Right atrium auricular region (tissue), 2 donors: ENCODE measurements at places on chromosomes 5 and 9.

DNA sequence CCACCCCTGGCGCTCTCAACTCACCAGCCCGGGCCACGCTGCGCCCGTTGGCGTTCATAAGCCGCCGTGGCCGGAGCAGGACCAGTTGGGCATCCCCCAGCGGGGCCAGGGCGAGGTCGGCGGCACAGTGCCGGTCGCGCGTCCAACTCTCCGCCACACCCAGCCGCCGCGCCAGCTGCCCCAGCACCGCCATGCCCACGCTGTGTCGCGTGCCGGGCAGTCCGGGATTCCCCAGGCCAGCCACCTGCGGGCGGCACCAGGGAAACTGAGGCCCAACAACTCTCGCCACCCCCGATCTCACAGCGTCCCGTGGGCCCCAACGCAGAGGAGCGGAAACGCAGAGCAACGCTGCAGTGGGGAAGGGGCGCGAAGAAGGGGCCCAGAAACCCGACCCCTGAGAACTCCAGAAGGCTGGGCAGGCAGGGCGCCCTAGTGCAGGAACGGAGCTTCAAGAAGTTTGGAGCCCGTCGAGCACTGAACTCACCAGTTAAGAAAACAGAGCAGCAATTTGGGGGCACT, 453 bp downstream of the PTRH1 start:
- DNase-seq, result peak; percentile 60
- peak overlapping the region; percentile 84 for H3K27ac ChIP-seq
- no peaks in the 10 kb centered on the region for H3K27me3 ChIP-seq
- peaks cover 19% of the 10 kb centered on the region for H3K4me1 ChIP-seq
- H3K36me3 ChIP-seq, result no peaks in the 10 kb centered on the region

- H3K4me1 ChIP-seq, result no peaks in the 10 kb centered on the region
- no peak overlapping the region for H3K4me3 ChIP-seq
- H3K36me3 ChIP-seq, result no peaks in the 10 kb centered on the region
- H3K27me3 ChIP-seq, result no peaks in the 10 kb centered on the region
- no peak overlapping the region for H3K27ac ChIP-seq
- no peak for DNase-seq
Observed at GRCh38 chr5:115475788-115476187, 68.8 kb downstream of the FEM1C start.

DNA sequence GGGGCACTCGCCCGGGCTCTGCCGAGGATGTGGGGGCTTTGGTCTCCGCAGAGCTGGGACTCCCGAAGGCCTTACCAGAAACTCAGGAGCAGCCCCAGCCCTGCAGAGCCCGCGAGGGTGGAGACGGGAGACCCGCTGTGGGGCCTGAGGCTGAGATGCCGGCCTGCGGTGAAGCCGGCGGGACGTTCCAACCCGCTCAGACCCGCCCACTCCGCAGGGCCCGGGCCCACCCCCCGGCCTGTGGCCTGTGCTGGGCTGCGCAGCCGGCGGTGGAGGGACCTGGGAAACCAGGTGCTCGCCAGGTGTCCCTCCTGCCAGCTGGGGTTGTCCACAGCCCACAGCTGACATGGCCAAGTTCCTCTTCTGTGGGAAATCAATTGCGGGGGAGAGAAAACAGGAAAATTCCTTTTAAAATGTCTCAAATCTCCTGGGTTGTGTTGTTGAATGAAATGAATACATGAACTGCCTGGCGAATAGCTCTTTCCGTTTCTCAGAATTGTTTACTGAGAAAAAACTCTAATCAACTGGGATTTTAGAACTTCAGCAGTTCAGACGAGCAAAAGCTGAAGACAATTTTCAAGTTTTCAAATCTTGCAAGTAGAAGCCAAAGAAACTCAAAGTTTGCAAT, 49.0 kb upstream of the IRX4 start:
- H3K27ac ChIP-seq, result peak overlapping the region; percentile 85
- peak overlapping the region; percentile 42 for H3K4me3 ChIP-seq
- H3K4me1 ChIP-seq, result peaks cover 11% of the 10 kb centered on the region
- no peaks in the 10 kb centered on the region for H3K27me3 ChIP-seq
- no peak for DNase-seq

- peak; percentile 18 for DNase-seq
- no peak overlapping the region for H3K4me3 ChIP-seq
- no peaks in the 10 kb centered on the region for H3K36me3 ChIP-seq
- no peak overlapping the region for H3K27ac ChIP-seq
- no peaks in the 10 kb centered on the region for H3K27me3 ChIP-seq
Observed at GRCh38 chr5:135206862-135207261, 172.8 kb upstream of the PITX1 start.

DNA sequence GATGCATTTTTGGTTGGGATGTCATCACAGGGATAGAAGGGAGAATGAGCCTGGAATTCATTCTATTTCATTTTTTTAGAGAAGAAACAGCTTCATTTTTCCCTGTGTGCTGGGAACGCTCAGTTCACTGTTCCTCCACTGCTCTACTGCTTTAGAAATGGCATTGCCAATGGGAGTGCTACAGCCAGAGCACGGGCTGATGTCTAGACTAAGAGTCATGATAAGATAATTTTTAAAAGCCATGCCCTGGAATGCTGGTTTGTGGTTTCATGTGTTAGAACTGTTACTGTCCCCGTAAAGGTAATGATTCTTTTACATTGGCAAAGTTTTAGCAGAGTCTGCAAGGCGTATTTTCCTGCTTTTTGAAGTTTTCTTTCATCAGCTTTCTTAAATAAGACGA, 119.6 kb downstream of the SEMA6A start:
- H3K4me1 ChIP-seq, result no peaks in the 10 kb centered on the region
- H3K4me3 ChIP-seq, result no peak overlapping the region
- no peak for DNase-seq
- H3K27ac ChIP-seq, result peak overlapping the region; percentile 37
